Activated CD8-positive, alpha-beta T cell treated with anti-CD3 and anti-CD28 coated beads, Interleukin-2, amount 10 ng/mL, durations not matched to agents 7 days and 5 days (primary cell): ENCODE measurements at places on chromosomes 2 and 18.
A peak's percentile ranks its signal among the peaks of the same experiment; 100 is the strongest.

GRCh38 chr2:233387225-233387624, 32.9 kb downstream of the DGKD start:
- DNase-seq, result no peak

DNA sequence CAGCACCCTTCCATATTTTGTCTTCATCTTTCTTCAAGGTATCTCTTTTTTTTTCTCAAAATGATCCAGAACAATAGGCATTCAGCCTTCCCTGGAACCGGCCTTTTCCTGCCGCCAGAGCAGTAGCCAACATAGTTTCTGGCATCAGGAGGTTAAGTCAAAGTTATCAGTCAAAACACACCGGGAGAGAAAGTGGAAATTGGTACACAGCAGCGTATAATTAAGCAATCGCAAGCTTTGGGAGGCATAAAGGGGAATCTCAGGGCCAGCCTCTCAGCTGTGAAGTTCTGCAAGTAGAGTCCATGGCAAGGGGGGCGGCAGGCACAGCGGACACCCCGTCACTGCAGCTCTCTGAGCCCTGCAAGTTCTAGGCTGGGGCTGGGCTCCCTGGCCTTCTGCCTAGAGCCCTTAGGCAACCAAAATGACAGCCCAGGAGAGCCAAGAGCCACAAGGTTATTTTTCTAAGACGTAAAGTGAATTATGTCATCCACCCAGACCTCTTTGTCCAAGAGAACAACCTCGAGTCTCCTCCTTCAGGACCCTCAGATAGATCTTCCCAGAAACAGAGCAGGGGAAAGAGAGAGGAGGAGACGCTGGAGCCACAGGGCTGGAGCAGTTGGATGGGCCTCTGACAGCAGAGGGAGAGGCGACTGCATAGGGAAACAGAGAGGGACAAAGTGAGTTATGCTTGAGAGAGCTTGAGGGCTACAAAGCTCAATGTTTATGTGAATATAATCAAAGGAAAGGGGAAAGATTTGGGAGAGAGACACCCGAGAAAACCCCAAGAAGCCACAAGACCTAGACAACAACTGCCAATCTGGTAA, 114.7 kb downstream of the BCL2L11 start:
- no peak for DNase-seq

DNA sequence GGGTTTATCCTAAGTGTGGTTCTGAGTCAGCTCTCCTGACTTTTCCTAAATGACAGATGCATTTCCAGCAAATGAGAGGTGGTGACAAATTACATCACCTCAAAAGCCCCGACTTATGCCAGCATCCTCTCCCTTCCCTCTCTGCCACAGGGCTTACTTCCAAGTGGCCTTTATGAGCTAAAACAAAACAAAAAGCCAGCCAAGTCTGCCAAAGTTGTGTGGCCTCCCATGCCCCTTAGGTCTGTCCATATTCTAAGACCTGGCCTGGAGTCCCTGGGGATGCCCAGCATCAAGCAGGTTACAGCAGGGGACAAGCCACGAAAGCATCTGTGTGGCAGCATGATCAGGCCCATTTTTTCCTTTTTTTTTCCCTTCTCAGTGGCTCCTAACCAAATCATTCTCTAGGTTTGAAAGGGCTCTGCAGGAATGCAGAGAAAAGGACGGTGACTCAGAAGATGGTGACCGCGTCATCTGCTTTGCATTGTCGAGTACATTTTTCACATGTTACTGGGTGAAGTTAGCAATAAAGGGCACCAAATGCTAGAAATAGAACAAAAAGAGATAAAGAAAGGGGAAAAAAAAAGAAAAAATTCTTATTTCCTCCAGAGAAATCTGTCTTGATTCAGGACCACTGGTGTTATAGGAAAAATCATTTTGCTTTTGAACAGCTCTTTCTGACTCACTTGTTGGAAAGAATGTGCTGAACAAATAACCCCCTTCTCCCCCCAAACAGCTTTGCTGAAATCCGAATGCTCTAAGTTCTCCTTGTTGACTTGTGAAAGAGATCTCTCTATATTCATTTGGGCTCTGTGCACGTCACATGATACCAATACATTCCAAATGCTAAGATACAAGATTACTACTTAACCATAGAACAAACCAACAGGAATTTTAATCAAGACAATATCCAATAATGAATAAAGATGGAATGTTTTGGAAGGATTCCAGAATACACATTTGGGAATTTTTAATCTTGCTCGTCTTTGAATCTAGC, 178.7 kb downstream of the EN1 start:
- DNase-seq, result no peak

DNA sequence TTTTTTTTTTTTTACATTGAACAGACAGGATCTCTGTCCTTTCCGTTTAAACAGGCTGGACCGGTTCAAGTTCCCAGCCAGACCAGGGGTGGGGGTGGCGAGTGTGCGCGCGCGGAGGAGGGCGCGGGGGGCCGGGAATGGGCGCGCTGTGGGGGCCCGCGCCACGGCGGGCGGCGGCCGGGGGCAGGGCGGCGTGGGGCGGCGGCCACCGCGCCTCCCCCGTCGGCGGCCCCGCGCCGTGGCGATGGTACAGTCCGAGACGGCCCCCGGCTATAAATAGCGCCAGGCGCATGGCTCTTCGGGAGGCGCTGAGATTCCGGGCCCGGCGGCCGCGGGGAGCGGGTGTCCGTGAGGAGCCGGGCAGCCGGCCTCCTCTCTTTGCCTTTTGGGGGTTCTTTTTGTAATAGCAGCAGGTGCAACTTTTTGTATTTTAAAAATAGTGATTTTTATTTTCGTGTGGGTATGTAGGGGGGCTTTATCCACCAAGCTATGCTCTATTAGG, 430 bp upstream of the CELF4 start:
- no peak for DNase-seq

DNA sequence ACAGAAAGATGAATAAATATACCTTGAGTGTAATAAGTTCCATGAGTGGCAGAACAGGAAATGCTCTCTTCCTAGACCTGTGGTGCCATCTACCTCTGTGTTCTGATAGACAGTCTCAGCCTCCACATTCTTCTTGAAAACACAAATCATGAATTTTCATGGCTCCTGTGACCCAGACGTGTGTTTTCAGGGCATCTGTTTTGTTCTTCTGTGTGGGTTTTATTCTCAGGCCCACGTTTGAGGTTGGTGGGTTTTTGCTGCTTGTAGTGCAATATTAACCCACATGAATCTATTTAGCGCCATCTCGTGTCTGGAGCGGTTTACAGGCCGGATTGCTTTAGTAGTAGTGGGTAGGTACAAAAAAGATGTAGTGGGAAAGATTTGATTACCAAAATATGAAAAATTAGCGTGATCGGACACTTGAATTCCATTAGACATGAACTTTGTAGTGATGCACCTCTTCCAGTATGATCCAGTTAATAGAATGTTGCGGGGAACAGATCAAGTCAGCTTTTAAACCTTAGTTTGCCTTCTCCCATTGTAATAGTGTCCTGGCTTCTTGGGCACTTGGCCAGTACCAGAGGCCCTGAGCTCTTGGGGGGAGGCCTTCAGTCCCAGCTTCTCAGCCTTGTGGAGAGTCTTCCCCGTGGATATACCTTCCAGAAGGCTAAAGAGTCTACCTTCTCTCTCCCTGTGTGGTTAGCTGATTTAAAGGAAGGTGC, 256.5 kb downstream of the TPGS2 start:
- peak; percentile 41 for DNase-seq

- DNase-seq, result no peak
Observed at GRCh38 chr2:202682274-202682673, 47.5 kb downstream of the FAM117B start.

- DNase-seq, result no peak
Observed at GRCh38 chr2:54038835-54039234, 68.0 kb upstream of the PSME4 start.

GRCh38 chr2:109125593-109126500, 3.2 kb upstream of the SH3RF3 start:
- no peak for DNase-seq

DNA sequence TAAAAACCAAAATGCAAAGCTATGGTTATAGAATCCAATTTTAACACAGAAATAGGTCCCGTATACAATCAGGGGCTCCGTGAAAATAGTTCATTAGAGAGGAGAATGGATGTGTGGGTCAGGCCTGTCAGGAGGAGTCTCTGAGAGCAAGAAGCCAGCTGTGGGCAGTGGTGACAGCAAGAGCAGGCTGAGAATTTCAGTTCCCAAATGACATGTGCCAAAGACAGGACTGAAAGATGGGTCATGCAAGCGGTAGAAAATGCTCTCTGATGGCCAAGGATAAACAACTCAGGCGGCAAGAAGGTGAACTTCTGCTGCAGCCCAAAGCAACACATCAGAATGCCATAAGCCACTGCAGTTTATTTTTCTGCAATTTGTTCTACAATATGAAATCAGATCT, 100.4 kb downstream of the CCDC141 start:
- no peak for DNase-seq

DNA sequence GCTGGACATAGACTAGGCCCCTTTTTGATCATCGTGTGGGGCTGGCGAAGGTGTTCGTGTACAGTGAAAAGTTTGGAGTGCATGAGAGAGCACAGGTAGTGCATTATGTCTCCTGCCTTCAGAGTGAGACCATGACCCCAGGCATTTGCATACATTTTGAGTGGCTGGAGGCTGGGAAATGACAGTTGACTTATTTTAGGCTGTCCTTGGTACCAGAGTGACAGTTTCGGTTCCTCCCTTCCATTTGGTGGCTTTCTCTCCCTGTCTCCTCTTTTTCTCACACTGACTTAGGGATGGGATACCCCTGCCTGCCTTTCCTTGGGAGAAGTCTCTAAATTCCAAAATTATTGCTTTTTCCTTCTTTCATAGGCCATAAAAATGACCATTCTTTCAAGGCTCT, 20.1 kb downstream of the SERPINB12 start:
- no peak for DNase-seq

GRCh38 chr2:43482961-43483360, 112.9 kb downstream of the THADA start:
- no peak for DNase-seq

GRCh38 chr2:110637093-110637492, 40.8 kb downstream of the BUB1 start:
- DNase-seq, result no peak

GRCh38 chr2:214836568-214836967, 27.1 kb upstream of the BARD1 start:
- DNase-seq, result no peak
